CMK (cell line): ENCODE measurements at places on chromosomes 5 and 9.

GRCh38 chr5:112958093-112959088 is 18.2 kb upstream of the DCP2 start:
- DNase-seq, result no peak

DNA sequence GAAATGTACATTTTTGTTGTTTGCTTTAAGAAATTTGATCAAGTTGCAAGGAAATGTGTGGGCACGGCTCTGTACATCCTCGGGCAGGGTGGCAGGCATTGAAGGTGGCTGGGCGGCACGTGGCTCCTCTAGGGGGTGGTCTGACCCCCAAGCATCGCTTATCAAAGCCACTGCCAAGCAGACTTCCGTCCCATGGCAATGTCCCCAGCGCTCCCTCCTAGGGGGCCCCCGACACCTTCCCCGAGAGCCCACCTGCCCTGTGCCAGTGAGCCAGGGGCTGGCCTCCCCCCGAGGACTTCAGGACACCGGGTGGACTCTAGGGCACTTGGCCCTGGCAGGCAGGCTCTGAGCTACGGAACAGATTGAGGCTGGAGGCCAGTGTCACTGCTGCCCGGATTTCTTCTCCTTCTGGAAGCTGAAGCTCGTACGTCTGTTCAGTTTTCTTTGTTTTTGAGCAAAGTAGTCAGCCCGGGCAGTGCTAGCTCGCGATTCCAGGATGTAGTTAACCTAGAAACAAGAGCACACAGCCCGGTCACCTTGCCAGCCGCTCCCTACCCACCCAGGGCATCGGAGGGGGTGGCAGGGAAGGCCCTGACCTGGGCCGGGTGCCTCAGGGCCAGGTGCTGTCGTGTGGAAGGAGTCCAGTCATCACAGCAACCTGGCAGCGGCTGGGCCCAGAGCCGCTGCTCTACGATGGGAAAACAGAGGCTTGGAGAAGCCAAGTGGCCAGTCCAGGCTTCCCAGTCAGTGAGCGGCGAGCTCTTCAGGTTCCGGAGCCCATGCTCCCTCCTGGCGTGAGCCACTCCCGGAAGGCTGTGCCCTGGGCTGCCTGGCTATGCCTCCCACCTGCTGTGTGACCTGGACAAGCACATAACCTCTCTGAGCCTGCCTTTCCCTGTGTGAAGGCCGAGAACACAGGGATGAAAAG is 177.1 kb downstream of the GAPVD1 start:
- no peak for DNase-seq

DNA sequence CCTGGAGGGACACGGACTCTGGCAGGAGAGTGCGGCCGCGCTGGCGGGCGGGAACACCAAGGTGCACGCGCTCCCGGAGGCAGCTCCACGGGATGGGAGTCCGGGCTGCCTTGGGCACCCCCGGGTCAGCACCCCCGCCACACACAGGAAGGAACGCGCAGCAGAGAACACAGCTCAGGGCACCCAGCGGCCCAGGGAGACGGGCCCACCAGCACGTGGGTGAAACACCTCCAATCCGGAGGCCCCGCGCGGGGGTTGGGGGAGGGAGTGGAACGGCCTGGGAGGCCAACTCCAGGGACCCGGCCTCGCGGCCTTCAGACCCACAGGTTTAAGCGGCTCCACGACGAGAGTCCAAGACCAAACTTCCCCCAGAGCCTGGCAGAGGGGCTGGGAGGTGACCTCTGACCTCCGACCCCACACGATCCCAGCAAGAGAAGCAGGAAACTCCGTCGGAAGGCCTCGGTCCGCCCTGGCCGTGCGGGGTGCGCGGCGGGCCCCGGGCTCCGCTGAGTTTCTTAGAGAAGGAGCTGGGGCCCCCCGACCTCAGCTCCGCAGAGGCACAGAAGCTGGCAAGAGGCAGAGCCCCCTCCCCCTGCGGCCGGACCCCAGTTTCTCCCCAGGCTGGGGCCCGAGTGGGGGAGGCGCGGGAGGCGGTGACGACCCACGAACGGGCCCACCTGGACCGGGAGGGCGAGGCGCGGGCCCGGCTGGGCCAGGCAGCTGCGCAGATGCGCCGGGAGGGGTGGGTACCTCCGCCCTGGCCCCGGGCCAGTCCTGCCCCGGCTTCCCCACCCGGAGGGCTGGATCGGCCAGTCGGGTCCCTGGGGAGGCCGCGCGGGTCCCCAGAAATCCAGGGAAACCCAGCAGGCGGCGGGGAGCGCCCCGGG is 851 bp downstream of the NACC2 start:
- no peak for DNase-seq

DNA sequence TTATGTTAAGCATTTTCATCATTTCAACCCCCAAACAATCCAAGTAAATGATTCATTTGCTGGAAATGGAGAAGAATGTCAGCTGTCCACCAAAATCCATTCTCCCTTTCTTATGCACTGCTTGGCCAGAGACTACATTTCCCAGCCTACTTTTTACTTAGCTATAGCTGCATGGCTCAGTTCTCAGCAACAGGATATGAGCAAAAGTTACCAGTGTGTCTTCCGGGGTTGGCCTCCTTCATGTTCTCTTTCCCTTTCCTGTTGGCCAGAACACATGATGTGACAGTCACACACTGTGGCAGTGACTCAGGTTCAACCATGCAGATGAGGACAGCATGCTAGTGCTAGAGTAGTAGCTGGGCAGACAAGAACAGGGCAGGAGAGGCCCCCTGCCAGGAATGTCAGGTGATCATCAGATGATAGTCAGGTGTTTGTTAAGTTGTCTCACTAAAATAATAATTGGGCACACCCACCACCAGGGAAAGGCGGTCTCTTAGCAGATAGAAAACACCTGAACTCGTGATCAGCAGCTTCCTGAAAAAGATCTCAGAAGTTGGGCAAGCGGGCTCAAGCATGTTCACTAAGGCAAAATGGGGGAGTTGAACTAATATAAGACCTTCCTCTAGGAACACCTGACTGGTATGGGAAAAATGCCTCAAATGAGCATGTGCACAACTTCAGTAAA is 12.2 kb downstream of the GPR150 start:
- no peak for DNase-seq

DNA sequence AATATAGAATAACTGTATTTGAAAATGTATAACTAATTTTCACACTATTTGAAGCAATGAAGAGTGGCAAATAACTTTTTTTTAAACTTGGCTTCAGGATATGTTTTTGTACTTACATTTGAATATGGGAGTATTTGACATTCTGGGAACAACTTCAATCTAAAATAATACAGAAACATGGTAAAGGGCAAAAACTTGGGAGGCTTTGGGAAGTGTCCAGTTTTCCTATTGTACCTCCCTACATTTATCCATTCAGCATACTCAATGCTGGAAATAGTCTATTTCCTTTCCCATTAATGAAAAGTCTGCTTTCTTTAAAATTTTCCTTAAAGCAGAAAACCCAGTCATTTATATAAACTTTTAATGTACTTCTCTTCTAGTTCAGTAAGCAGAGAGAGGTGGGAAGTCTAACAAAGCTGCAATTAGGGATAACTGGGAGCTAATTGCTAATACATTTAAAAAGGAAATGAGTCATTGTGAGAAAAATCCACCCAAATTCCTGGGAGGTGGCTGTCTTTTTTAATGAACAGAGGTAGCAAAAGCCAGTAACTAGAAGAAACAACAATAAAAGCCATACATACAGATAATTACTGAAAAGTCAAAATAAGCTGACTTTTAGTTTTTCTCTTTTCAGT is 128.8 kb downstream of the FBN2 start:
- DNase-seq, result no peak
